ENCODE measurements at places on chromosomes 4 and X.

DNA sequence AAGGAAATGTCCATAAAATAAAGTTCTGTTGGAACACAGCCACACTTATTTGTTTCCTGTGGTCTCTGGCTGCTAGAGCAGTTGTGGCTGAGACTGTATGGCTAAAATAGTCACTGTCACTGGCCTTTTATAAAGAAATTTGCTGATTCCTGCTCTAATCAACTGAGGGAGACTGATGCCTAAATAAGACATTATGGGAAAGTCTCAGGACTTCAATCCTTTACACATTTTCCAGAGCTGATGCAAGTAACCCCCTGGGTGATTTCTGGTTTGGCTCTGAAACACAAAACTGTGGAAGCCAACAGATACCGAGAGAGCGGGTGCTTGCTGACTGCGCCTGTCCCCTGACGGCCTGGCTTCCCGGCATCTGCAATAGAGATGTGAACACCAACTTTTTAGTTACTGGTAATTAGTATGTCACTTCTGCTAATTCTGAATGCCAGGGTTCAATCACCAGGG lies 64.0 kb downstream of the POLR2B start:
- DNase-seq: peak; percentile 57

DNA sequence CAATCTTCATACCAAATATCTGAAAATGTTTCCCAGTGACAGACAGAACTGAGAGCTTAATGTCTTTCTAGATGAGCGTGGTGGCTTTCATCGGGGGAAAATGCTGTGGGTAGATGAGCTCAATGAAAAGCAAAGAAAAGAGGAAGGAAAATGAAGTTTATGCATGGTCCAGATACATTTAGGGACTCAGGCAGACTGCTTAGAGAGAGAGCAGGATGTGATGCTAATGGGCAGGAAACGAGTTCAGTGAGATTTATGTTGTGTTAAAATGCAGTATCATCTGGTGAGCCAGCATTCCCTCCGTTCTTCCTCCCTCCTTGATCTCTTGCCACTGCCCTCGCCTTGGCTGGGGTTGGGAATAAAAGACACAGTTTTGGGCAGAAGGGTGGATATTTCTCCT lies 229.2 kb downstream of the GBA3 start:
- DNase-seq: no peak

DNA sequence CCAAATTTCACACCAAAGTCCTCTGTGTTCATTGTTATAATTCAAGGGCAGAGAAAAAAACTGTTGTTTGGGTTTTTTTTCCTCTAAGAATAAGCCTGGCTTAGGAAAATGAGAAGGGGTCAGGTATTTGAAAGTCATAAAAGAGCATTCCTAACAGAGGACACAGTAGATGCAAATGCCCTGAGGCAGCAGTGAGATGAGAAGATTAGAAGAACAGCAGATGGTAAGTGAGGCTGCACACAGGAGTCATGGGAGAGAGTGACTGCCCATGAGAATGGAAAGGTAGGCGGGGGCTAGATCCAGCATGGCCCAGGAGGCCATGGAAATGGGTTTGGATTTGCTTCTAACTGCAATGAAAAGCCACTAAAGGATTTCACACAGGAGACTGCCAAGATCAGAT lies 107.5 kb upstream of the RBPJ start:
- DNase-seq: no peak

DNA sequence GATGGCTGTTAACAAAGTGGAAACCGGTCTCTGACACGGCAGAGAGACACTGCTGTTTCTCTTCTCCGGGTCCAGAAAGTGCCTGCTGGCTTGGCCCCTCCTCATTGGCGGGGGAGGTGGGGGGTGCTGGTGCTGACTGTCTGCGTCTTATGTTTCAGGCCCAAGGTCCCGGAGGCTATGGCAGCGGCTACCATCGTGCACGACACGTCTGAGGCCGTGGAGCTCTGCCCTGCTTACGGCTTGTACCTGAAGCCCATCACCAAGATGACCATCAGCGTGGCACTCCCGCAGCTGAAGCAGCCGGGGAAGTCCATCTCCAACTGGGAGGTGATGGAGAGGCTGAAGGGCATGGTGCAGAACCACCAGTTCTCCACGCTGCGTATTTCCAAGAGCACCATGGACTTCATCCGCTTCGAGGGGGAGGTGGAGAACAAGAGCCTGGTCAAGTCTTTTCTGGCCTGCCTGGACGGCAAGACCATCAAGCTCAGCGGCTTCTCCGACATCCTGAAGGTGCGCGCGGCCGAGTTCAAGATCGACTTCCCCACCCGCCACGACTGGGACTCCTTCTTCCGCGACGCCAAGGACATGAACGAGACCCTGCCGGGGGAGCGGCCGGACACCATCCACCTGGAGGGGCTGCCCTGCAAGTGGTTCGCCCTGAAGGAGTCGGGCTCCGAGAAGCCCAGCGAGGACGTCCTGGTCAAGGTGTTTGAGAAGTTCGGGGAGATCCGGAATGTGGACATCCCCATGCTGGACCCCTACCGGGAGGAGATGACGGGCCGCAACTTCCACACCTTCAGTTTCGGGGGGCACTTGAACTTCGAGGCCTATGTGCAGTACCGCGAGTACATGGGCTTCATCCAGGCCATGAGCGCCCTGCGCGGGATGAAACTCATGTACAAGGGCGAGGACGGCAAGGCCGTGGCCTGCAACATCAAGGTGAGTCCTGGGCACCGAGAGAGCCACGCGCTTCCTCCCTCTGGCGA lies 2.2 kb downstream of the AKAP17A start:
- no peak for DNase-seq

GRCh38 chrX:20011608-20012007 lies 20.7 kb upstream of the BCLAF3 start:
- no peak for DNase-seq

- no peak for DNase-seq
Measured at GRCh38 chrX:73668779-73669178, 105.8 kb downstream of the CHIC1 start.

DNA sequence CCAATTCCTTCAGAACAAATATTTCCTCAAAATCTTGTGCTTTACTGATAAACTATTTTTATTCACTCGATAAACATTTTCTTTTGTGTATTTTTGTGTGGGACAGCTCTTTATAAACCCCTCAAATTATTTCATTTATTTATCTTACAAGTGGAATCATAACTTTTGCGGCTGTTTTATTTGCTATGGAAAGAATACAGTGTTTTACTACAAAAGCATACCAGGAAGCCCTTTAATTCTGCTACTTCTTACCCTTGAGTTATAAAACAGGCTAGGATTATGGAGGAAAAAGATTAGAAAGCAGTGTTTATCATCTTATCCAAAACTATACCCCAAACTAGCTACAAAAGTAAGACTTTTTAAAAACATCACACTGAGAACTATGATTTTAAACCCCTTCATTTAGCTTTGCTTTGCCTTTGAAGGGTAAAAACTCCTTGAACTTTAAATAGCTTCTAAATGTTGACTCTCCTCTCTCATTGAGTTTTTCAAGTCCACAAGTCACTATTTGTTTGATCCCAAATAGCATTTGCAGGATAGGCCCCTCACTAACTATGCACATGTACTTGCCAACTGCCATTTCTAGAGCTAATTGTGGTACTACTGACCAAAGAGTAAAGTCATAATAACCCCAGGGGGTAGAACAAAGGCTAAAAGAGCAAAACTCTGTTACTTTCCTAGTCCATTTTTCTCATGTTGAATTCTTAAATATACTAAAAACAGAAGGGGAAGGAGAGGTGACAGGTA lies 45.8 kb upstream of the SGMS2 start:
- DNase-seq: no peak

- DNase-seq: no peak
Measured at GRCh38 chrX:30489323-30489722, 88.2 kb downstream of the TASL start.

GRCh38 chr4:113646442-113646822 lies 115.1 kb downstream of the CAMK2D start:
- DNase-seq: peak; percentile 26

GRCh38 chrX:110182865-110183264 lies 135.0 kb downstream of the AMMECR1 start:
- no peak for DNase-seq

- DNase-seq: peak; percentile 1
Measured at GRCh38 chrX:153411255-153411987, at the start of gene ZFP92. Gene ZFP92 (plus strand): TSS chrX:153411472. CDS start chrX:153418323, 6,851 bp downstream.

GRCh38 chrX:153465691-153466380 lies 4.5 kb downstream of the HAUS7 start:
- no peak for DNase-seq

DNA sequence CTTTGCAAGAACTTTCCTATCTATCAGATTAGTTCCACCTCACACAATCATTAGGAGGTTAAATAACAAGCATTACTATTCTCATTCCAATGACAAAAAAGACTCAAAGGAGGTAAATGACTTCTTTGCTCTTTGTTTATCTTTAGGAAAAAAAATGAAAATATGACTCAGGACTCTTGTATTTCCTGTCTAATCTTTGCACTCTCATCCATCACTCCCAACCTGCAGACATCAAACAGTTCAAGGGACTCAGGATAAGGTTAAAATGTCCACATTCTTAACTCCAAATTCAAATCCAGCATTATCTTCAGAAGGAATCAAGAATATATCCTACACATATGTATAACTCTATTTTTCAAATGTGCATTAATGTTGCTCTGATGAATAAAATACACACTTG lies 139.6 kb downstream of the UNC5C start:
- DNase-seq: peak; percentile 13

GRCh38 chr4:1578251-1578773 lies 105.8 kb downstream of the FAM53A start:
- DNase-seq: no peak

DNA sequence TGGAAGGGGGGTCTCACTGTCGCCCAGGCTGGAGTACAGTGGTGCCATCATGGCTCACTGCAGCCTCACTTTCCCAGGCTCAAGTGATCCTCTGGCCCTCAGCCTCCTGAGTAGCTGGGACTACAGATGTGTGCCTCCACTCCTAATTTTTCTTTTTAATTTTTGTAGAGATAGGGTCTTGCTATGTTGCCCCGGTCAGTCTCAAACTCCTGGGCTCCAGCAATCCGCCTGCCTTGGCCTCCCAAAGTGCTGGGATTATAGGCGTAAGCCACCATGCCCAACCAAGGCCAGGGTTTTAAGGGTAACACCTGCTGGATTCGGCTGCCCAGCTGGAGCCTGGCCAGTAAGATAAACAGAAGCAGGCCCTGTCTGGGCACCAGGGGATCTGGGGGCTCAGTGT lies 3.4 kb downstream of the TREX2 start:
- DNase-seq: no peak

GRCh38 chrX:149950681-149951080 lies 12.4 kb upstream of the EOLA2 start:
- peak; percentile 54 for DNase-seq

DNA sequence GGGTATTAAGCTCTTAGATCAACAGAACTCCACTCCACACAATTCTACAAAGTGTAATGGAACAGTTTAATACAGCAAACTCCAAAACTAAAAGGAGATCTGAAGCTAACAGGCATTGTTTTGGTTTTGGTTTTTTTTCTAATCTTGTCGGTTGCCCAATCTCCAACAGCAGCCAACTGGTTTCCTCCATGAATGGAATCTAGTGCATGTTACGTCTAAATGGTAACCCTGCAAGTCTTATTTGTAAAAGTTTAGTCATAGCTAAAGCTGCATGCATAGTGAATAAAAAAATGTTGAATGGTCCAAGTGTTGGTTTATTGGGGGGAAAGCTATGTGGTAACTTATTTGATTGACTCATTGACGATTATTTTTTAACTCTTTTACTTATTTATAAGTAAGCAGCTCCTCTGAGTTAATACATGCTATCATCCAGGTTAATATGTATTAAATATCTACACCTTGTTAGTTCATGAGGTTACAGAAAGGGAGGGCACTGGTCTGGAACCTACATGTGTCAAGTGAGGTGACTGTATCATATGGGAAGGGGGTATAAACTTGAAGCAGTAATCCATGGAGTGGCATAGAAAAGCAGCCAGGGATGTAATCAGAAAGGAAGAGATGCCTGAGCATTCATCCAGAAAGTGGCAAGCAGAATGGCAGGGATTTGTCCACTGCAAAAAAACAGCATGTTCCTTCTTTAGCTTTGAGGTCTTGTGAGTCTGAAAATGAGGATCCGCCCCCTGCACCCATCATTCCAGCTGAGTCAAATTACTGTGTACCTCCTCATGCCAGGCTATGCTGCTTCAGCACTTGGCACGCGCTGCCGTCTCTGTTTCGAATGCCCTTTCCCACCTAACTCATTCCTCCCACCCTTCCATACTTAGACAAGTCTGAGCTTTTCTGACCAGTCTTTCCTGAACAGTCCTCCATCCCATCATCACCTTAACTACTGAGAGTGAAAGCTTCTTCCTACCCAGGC lies 81.7 kb downstream of the PDGFC start:
- DNase-seq: peak; percentile 43

DNA sequence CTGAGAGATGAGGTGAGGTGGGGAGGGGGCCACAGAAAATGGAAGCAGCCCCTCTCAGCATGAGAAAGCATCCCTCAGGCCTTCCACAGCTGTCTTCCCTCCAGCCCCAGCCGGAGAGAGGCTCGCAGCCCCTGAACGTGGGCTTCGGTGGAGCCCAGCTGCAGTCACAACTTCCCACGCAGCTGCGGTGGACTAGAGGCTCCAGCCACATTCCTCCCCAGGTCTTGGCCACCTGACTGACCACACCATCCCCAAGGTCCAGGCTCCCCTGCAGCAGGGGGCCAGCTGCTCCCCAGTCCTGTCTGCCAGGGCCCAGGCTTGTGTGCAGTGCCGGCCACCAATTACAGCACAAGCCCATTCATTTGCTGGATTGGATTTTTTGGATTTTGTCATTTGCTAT lies 212.3 kb upstream of the BCOR start:
- DNase-seq: no peak

DNA sequence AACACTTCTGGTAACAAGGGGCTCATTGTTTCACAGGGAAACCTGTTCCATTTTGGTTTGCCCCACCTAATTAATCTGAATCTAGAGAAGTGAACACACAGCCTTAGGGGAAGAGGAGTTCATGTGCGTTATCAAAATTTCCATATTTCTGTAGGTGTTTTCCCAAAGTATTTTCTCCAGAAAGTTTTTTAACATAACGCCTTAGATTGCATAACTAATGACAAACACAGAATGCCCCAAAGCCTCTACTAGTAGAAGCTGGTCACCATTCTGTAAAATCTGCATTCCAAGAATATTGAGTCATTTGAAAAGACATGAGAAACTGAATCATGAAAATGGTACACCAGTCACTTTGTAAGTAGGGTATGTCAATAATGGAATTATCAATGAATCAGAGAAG lies 41.1 kb downstream of the IL13RA2 start:
- peak; percentile 26 for DNase-seq

GRCh38 chrX:34629572-34629971 lies 27.5 kb downstream of the TMEM47 start:
- peak; percentile 68 for DNase-seq

GRCh38 chr4:161926033-161926828 lies 237.6 kb downstream of the FSTL5 start:
- no peak for DNase-seq

- DNase-seq: no peak
Measured at GRCh38 chrX:154012336-154012991, 7.2 kb downstream of the IRAK1 start.

GRCh38 chr4:132818091-132818490 lies 331.0 kb upstream of the PCDH10 start:
- DNase-seq: no peak

DNA sequence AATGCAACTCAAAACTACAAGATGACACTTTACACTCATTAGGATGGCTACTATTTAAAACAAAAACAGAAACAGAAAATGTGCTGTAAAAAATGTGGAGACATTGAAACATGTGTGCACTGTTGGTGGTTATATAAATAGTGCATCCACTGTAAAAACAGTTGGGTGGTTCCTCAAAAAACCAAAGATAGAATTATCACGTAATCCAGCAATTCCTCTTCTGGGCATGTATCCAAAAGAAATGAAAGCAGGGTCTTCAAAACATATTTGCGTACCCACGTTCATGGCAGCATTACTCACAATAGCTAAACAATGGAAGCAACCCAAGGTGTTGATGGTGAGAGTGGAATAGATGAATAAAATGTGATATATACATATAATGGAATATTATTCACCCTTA lies 967.2 kb downstream of the TRAM1L1 start:
- DNase-seq: peak; percentile 11

Data from fibroblast of skin of abdomen (primary cell).